ENCODE measurements at places on chromosomes 7 and 10.

DNA sequence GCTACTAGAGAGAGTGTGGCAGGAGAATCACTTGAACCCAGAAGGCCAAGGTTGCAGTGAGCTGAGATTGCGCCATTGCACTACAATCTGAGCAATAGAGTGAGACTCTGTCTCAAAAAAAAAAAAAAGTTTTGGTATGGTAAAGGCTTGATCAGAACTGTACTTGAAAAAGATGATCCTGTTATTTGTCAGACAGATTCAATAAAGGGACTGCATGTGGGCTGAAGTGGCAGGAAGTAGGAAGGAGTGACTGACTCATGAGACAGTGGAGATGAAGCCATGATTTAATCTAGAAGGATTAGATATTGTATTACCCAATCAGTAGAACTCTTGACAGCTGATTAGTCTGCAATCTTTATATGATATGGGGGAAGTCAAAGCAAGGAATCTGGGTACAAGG, 2.7 kb upstream of the TMEM254 start:
- no peak for DNase-seq

- DNase-seq = no peak
Measured at GRCh38 chr7:117656806-117657205, 177.0 kb downstream of the CFTR start.

DNA sequence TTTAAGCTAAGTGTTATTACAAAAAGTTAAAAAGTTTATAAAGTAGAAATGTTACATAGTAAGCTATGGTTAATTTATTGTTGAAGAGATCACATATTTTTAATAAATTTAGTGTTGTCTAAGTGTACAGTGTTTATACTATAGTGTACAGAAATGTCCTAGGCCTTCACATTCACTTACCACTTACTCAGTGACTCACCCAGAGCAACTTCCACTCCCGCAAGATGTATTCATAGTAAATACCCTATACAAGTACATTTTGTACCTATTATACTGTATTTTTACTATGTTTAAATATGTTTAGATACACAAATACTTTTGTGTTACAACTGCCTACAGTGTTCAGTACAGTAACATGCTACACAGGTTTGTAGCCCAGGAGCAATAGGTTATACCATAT, 69.2 kb downstream of the DNAJC1 start:
- DNase-seq = no peak

GRCh38 chr7:17506095-17506494, 207.6 kb downstream of the AHR start:
- DNase-seq = no peak

DNA sequence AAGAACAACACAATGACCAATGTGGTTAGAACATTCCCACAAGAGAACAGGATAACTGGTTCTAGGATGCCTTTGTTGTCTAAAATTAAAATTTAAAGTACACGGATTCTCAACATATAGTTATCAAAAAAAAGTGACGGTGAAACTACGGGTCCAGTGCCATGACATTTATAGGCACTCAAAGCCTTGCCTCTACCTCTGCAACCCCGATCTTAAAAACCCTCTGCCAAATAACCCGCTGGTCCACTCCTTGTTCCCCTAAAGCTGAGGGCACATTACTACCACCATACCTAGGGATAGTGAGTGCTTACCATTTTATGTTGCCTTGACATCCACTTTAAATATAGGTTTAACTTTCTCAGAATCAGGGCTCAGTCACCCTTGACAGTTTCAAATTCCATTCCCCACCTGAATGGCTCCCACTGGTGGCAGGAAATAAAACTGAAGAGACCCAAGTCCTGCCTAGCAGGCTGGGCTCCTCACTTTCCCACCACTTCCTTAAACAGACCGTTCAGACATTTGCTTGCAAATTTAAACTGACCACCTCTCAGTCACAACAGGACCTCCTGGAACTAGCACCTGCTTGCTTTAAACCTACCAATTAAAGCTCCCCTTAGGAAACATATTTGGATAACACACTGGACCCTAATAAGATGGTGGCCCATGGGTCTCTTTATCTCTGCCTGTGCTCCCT, 169.9 kb upstream of the ASAH2 start:
- DNase-seq = no peak

DNA sequence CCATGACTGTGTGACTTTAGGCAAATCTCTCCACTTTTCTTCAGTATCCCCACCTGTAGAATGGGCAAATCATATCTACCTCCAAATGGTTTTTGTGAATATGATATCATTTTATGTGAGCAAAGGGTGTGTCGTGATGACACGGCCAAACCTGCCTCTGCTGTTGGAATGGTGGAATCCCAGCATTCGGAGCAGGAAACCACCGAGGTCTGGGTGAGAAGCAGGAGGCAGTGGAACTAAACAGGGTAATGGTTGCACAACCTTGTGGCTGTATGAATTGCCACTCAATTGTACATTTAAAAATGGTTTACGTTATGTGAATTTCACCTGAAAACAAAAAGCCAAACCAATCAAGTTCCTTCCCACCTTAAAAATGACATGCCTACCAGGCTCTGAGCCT, 131.4 kb upstream of the ZMIZ1 start:
- no peak for DNase-seq

DNA sequence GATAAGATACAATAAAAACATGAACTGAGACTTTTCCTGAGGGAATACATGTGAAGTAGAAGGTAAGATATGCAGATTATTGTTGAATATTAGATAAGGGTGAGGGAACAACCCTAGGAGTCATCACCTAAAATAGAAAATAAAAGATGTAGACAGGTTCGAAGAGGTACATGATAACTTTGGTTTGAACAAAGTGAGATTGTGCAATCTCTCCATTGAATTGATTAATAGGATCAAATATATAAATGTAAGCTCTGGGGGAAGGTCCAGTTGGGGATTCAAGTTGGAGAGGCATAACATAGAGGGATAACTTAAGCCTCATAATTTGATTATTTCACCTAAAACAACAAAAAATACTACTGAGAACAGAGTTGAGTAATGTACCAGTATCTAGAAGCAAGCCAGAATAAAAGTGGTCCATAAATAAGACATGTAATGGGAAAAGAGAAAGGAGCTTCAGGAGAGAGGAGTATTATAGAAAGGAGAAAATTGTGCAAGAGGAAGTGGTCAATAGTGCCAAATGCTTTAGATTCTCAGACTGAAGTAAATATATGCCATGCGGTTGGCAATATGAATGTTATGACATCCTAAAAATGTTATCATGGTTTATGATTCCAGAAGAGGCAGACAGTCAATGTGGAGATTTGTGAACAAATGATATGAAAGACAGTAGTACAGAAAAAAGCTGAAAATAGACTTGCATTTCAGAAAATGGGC, 282.3 kb upstream of the CHRM2 start:
- DNase-seq = no peak

- DNase-seq = no peak
Measured at GRCh38 chr7:46321556-46322205, 400.6 kb upstream of the IGFBP3 start.

DNA sequence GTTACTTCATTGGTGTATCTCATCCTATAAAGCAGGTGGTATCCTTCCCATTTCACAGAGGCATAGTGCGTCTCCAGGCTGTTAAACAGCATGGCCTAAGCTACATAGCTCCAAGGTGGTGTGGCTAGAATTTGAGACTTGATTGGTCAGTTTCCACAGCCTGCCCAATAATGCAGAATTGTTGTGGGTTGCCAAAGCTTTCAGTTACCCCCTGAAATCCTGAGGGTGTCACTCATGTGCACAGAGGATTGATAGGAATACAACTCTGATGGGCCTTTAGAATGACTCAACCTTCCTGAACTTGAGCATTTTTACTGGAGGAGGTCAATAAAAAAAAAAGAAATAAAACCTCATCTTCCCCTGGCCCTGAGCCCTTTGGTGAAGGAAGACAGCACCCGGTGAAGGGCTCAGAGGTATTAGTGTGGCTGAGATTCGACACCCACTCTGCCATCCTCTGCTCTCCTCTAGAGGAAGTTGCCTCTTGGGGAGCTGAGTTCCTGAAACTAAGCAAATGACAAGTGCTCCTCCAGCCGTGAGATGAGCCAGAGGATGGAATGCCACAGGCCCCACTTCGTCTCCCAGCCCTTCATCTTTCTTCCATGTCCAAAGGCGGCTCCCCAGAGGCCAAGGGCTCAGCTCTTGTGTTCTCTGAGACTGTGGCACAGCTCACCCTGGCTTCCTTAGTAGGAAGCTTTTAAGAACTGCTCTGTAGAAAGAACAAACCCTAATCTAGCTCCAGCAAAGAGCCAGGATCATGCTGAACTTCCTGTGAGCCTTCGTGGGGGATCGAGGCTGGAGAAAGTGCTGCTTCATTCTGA, 1.0 kb downstream of the ACSL5 start:
- DNase-seq = no peak

- DNase-seq = no peak
Measured at GRCh38 chr10:8876171-8876570, 821.7 kb downstream of the GATA3 start.

GRCh38 chr10:21499701-21500577, 25.5 kb downstream of the SKIDA1 start:
- DNase-seq = no peak

DNA sequence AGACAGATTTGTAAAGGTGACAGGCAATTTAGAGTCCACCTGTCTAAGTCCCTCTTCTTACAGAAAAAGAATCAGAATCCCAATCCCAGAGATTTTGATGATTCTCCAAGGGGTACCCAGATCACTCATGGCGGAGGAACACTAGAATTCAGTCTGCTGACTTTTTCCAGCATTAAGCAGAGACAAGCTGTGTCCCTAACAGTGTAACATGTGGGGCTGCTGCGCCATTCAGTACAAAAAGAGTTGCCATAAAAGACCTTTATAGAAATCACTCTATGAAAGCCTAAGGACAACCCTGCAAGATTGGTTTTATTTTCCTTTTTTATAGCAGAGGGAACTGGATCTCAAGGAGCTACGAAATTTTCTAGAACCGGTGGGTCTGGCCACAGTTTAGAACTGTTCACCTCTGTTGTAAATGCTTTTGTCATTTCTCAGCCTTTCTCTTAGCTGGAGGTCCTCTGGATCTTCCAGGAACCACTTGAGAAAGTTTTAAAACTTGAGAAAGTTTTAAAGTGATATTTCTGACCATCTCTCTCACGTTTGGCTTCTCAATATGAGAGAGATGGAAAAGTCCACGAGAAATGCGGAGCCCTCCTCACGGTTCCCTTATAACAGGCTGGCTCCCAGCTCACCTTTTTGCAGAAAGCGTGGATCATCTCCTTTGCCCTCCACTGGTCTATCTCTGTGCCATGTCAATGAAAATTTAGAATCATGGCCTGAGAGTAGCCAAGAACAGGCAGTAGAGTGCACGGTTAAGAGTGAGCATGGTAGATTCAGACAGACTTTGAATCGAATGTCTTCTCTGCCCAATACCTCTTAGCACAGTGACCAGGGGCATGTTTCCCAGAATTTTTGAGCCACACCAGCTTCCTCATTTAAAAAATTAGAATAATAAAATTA, 826 bp downstream of the GIMAP7 start:
- DNase-seq = no peak

- DNase-seq = no peak
Measured at GRCh38 chr7:82477733-82478515, 34.3 kb upstream of the CACNA2D1 start.

GRCh38 chr7:131190146-131190545, 137.5 kb upstream of the MKLN1 start:
- no peak for DNase-seq

Data from naive thymus-derived CD8-positive, alpha-beta T cell (primary cell).